Caudate nucleus (tissue), 63 donors: ENCODE measurements at places on chromosomes 12 and 14.

GRCh38 chr12:87866578-87867292 lies 162.5 kb downstream of the C12orf50 start:
- no peak for DNase-seq

DNA sequence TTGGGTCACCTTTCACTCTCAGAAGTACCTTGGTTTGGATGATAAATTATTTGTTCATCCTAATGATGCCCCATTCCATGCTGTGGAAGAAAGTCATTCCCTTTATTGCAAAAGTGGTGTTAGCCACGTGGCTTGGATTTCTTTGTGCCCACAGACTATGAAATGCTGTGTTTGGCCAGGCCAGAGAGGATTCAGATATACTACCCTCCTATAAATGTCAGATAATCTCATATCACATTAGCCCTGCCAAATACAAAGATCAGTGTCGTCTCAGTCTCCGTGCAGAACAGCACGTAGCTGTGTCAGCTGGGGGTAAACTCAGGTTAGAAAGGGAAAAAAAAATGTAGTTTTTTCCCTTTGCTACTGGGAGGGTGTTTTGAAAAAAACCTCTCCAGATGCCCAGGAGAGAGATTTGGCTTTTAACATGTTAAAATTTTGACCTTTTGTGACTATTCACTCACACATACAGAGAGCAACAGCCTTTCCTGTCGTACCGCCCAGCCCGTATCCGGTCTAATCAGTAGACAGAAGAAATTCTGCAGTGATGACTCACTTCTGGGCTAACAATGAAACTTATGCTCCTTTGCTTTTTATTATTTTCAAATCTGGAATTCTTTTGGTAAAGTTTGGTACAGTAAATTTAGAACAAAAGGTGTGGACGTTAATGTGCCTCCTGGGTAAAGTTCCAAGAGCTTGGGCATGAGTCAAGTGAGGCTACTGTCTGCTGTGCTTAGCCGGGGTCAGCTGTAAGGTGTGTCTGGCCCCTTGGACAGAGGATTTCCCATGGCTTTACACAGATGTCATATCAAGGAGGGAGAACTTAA lies 8.5 kb upstream of the PTPRB start:
- DNase-seq, result no peak

DNA sequence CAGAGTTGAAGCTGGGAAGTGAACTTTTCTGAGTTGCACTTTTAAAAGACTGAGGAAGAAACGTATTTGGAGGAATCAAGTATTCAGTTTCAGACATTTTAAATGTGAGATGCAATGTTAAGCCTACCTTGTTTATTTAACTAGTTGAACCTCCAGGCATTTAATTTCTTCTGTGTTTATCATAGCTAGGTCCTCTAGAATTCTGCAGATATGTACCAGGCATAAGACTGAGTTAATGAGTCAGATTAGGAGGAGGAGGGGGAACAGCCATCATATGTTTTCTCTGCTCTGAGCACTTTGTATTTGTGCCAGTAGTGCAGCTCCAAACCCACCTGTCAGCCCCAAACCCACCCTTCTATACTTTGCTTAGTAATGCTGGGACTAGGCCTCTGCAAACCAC lies 16.4 kb upstream of the SAMD4A start:
- no peak for DNase-seq

DNA sequence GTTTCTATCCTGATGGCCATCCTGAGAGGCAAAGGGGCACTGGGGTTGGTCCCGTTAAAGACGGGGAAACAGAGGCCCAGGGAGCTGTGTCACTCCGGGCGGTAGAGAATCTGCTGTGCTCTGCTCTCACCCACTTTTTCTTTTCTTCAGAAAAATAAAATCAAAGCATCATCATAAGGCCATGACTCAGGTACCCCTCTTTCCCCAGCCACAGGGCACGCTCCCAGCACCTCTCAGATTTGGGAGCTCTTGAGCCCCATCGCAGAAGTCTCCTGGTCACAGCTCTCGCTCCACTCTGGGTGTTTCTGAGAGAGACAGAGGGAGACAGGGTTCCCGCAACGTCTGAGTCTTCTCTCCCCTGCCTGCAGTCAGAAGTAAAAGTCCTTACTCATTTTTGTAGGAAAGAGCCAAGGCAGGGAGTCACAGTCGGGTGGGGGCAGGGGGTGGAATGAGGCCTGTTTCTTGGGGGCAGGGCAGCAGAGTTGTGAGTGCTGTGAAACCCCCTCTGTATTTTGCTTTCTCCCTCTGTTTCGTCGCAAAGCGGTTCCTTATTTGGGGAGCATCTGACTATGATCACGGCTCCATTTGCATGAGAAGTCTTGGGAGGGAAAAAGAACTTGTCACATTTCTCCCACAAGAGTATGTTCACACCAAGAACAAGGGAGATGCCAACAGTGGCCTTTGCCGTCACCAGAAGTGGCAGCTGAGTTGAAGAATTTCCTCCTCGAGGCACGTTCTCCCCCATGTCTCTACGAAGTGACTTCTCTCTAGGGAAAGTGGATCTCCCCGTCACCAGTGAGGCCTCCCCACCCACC lies 139.0 kb downstream of the BCL11B start:
- no peak for DNase-seq

- DNase-seq, result no peak
Observed at GRCh38 chr14:68977718-68978171, 1.4 kb downstream of the ACTN1 start.
